ENCODE measurements at places on chromosomes 3 and 15. TPM values are rescaled to one million over a fixed set of nuclear protein-coding genes. Genes with fewer than 3 reads are reported as not detected.
A peak's percentile ranks its signal among the peaks of the same experiment; 100 is the strongest.

GRCh38 chr3:51706021-51706485, 815 bp upstream of the GRM2 start:
- no peak for DNase-seq

DNA sequence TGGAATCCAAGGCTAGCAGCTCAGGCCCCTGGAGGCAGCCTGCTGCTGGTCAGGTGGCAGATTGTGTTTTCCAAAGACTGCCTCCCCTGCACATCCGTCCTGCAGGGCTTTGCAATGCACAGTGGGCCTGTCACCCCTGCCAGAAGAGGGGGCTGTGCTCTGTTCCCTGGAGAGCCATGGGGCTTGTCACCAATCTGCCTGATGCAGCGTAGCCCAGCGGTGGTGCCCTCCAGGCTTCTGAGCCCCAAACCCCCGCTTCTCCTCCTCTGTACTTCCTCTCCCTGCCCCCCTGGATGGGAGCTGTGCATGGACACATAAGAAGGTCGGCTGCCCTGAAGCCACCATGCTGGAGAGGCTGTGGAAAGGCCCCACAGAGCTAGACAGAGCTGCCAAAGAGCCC, 10.0 kb upstream of the PLXNA1 start:
- no peak for DNase-seq

DNA sequence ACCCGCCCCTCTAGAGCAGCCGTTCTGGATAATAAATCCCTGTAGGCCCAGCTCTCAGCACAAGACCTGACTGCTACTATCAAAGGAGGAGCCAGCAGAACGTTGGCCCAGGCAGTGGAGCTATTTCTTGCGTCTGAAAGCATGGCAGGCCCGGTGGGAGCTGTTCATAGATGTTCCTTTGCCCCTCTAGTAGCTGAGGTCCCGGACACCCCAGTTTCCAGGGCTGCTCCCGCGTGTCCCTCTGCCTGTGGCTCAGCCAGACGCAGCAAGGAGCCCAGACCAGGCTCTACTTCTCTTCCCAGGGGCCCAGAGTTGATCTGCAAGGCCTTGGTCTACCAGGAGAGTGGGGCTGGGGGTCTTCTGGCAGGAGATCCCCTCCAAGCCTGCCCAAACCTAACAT, 76.1 kb downstream of the FAM174B start:
- no peak for DNase-seq

DNA sequence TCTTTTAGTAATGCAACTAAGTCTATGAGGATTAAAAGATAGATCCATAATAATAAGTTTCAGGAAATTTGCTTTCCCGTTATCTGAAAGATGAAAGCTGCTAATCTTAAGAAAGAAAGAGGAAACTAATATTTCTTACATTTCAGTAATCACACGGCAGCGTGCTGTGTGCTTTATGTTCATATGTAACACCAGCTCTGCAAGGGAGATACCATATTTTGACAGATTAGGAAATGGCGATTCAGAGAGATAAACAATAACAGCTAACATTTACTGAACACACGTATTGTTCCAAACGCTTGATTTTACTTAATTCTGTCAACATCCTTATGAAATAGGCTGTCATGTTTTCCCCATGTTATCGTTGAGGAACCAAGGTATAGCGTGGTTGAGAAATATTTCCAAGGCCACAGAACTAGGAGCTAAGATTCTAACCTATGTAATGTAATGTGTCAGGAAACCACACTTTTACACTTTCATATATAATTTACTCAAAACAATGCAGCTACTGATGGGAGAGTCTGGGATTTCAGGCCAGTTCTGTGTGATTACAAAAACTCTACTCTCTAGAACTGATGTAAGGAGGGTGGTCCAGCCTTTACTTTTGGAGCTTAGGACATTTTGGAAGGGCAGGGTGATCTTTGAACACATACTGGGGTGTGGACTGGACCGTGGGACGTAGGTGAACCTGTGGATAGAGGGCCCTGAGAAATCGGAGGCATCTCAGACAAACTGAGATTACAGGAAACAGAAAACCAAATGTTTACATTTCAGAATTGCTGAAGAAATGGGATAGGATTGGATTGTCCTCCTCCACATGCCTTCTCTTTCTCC, 100.6 kb downstream of the IL1RAP start:
- DNase-seq: no peak

DNA sequence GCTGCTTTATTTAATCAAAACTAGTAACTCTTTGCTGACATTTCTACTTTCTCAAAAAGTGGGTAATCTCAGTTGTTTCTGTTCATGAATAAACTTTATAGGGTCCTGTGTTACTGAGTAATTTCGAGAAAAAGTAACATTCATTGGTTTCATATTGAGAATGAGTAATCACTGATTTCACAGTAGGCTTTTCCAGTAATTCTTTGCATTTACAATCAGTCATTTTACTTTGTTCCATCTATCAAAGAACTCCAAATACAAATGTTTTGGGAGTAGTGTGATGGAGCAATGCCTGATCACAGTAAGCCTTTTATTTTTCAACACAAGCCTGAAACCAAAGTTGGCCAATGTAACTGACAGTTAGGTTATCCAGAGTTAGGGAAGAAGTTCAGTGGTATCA, 353.6 kb downstream of the ULK4 start:
- no peak for DNase-seq

GRCh38 chr3:99795573-99795972, 22.1 kb upstream of the CMSS1 start:
- no peak for DNase-seq

DNA sequence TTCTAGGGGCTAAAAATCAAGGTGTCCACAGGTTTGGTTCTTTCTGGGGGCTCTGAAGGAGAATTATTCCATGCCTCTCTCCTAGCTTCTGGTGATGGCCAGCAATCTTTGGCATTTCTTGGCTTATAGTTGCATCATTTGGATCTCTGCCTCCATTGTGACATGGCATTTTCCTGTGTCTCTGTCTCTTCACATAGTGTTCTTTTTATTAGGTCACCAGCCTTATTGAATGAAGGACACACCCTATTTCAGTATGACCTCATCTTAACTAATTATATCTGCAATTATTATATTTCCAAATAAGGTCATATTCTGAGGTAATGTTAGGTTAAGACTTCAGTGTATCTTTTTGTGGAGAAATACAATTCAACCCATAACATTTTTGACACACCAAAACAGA, 3.2 kb upstream of the GBE1 start:
- no peak for DNase-seq

DNA sequence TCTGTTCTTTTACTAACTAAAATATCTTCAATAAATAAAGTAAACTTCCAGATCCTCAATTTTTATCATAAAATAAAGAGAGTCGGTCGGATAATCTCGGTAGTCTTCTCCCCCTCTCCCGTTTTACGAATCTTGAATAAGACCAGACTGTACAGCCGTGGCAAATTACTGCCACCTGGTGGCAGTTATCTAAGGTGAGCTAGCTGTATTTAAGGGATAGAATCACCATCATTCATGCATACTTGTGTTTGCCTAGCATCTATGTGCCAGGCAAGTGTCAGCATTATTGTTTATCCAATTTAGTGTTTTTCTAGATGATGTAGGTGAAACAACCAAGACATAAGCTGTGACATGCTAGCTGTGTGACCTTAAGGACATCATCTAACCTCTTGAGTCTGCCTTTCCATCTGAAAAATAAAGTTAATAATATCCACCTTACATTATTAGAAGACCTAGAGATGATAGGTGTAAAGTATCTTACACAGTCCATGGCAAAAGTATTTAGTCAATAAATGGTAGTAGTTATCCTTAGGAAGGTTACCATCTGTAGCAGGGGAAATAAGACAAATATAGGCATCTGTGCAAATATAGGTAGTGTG, 21.3 kb downstream of the DUT start:
- peak; percentile 76 for DNase-seq

- DNase-seq: no peak
These were observed 23.7 kb upstream of the FAM98B start for GRCh38 chr15:38430106-38430760.

- DNase-seq: no peak
These were observed 689.4 kb upstream of the NAALADL2 start for GRCh38 chr3:174169736-174170135.

- no peak for DNase-seq
These were observed 278.0 kb downstream of the UBE2E2 start for GRCh38 chr3:23481011-23481615.

SCN5A gene
- polyA plus RNA-seq: 1.4 TPM

CPN2 gene
- polyA plus RNA-seq: 0.80 TPM

MCTP2 gene
- 22.3 TPM for polyA plus RNA-seq

IGSF10 gene
- 3.5 TPM for polyA plus RNA-seq

GOLGA6L7 gene
- 1.1 TPM for polyA plus RNA-seq

CCNB2 gene
- polyA plus RNA-seq: 61.4 TPM

Measured in left kidney (tissue), 8 donors.